ENCODE measurements at places on chromosomes 1 and 21.

GRCh38 chr1:108482708-108483107 is 32.6 kb downstream of the NBPF6 start:
- DNase-seq, result no peak

DNA sequence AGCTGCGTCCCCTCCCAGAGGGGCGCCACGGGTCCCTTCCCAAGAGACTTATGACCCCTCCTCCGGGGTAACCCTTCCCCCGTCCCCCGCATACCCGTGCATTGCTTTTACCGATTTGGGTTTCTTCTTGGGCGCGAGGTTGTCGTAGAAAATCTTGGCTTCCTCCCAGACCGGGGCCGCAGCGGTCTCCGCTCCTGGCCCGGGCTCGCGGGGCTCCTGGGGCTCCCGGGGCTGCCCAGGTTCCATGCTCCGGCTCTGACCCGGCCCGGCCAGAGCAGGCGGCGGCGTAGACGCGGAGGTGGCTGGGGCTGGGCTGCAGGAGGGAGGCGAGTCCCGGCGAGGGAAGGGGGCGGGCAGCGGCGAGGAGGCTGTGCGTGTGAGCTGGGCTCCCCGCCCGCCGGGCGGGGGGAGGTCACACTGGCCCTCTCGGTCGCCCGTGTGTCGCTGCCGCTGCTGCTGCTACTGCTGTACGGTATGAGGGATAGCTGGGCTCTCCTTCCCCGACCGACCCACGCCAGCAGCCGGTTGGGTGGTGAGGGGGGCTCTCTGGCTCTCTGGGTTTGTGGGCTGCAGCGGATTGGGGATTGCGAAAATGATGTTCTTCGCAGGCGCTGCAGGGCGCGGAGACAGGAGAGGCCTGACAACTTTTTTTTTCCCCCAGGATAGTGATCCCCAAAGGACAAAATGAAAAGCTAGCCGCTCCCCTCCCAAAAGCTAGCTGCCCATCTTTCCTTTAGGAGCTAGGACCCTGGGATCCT is at the start of gene NT5C1A:
Gene NT5C1A, minus strand, starts transcription at position 315 of the 758 bp plus-strand sequence. Its CDS starts 69 bp downstream, at position 246.
- DNase-seq, result peak; percentile 75

GRCh38 chr1:228802386-228803220 is 67.3 kb downstream of the RHOU start:
- no peak for DNase-seq

DNA sequence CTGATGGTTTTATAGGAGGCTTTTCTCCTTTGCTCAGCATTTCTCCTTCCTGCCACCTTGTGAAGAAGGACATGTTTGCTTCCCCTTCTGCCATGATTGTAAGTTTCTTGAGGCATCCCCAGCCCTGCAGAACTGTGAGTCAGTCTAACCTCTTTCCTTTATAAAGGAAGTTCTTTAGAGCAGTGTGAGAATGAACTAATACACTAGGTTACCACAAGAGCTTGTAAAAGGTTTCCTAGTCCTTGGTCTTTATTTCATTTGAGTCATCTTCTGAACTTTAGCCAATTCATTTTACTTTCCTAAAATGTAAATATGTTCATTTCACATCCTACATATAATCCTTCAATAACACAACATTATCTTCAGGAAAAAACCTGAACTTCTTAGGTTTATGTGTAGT is 365.3 kb downstream of the HHIPL2 start:
- no peak for DNase-seq

GRCh38 chr1:234942879-234943506 is 185.6 kb downstream of the TOMM20 start:
- DNase-seq, result no peak

DNA sequence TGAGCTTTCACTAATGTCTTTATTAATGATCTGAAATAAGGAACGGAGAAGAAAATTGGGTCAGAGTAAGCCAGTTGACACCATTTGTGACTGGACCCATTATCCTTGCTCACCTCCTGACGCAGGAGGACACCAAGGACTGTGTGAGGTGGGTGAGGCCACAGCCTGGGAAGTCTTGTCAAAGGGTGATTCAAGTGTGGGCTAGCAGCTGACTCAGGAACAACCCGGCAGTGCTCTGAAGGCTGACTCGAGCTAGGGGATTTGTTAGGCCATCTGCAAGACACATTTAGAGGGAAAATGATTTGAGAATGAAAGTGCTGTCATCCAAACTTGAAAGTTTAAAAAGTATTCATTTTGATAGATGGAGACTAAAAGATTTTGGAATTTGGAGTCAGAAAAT is 21.2 kb downstream of the PRRX1 start:
- DNase-seq, result no peak

DNA sequence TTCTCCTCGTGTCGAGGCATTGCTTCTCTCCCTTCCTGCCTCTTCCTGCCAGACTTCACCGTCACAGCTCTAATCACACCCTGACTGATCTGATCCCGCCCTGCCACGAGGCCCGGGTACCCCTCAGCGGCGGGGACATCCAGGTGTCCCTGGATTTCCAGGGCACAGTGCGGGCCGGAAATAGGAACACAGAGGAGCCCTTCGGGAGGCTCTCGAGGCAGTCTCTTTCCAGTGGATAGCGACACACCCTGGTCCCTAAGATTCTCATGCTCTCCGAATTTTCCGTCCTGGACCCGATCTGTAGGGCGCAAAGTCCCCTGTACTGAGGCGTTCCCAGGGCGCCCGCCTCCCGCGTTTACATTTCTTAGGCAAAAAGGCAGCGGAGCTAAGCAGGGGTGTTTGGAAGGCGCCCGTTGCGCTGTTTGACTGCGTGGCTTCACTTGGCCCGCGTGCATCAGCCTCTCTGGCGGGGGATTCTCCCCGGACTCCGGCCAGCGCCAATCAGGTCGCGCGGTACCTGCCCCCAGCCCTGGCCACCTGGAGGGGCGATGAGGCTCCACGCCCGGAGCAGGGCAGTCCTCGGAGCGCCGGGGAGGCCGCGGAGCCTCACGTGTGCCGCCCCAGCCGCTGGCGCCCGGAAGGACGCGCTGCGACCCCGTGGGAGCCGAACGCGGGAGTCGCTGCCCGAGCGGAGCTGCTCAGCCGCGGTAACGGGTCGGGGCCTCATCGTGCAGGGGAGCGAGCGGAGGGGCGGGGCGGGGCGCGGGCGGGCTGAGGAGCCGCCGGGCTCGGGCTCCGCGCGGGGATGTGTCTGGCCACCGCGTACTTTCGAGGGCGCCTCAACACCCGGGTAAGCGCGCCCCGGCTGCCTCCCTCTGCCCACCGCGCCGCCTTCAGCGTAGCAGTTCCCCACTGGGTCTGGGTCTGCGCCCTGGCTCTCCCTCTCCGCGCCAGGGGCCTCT is at the start of gene FAM163A:
Gene FAM163A, plus strand, starts transcription at position 575 of the 962 bp plus-strand sequence. CDS start 69,807 bp downstream, outside the sequence.
- no peak for DNase-seq

DNA sequence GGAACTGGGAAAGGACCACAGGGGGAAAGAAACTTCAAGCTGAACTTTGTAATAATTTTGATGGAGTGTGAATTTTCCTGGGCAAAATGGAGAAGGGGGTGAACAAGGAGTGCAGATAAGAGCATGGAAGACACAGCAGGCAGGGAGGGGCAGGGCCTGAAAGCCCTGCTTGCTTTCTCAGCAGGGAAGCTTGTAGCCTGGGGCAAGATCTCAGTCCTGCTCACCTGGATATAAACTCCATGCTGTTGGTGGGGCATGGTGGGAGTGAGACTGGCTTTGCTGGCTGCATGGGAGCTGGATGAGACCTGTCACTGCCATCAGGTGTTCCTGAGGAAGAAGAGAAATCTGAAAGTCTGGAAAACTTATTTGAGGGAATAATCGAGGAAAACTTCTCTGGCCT is 58.7 kb upstream of the RC3H1 start:
- DNase-seq, result no peak

GRCh38 chr21:41664881-41665765 is 101.7 kb downstream of the RIPK4 start:
- DNase-seq, result no peak

- no peak for DNase-seq
These were observed 450.5 kb downstream of the NUF2 start for GRCh38 chr1:163772246-163772645.

DNA sequence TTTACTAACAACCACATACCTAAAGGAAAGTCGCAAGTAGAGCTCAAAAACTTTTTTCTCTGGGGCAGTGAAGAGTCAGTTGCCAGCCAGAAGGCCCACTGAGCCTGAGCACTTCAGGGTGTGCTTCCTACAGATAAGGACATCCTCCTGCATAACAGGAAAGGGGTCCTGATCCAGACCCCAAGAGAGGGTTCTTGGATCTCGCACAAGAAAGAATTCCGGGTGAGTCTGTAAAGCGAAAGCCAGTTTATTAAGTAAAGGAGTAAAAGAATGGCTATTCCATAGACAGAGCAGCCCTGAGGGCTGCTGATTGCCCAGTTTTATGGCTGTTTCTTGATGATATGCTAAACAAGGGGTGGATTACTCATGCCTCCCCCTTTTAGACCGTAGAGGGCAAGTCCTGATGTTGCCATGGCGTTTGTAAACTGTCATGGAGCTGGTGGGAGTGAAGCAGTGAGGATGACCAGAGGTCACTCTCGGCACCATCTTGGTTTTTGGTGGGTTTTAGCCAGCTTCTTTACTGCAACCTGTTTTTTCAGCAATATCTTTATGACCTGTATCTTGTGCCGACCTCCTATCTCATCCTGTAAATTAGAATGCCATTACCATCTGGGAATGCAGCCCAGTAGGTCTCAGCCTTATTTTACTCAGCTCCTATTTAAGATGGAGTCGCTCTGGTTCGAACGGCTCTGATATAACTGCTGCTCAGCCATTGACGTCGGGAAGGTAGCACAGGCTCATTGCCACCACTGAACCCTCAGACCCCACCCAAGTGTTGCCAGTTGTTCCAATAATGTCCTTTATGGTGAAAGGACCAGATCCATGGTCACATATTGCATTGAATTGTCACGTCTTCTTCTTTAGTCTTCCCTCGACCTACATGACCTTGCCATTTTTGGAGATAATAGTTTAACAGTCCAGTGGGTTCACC is 96.6 kb upstream of the ERRFI1 start:
- no peak for DNase-seq

DNA sequence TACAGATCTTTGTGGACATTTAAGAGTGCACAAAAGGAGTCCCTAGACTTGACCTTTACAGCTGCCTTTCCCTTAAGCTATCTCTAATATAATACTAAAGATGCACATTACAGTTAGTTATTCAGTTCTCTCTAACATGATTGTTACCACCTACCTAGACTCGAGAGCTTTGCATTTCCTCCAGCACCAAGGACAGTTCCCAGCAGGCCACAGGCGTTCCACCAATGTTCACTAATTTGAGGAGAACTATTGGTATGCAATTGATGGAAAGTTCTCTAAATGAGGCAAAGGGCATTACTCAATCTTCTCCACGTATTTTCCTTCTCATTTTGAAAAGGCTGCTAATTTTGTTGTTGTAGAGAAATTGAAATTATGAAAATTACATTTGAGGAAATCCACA is 5.4 kb upstream of the NTNG1 start:
- no peak for DNase-seq

DNA sequence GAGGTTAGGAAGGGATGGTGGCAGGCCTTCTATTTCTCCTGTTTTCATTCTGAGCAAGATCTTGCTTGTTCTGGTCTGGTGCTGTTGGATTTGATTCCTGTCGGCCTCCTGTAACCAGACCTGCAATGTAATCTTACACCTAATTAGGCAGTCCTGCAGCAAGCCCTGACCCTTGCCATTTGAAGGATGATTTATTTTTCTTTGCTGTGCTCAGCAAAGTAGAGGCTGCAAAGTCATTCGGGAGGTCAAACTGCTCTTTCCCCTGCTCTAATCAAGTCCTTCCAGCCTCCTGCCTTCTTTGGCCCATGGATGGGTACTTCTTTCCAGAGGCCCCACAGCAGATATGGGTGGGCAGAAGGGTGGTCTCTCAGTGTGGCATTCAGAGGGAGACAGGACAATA is 417.7 kb upstream of the USP24 start:
- no peak for DNase-seq

DNA sequence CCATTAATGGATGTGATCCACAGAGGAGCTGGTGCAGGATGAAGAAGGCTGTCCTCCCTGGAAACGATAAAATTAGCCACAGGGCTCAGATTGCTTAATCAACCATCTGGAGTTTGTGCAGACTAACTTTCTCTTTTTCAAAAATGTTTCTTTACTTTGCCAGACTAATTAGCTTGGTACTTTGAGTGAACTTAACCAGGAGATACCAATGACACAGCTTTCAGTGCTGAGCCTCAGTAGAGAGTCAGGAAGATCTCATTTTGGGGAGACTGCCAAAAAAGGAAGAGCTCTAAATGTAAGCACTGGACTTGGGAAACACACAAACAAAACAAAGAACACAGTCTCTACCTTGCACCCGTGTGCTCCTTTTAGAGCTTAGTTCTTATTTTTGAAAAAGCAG is 248.1 kb upstream of the DEPDC1 start:
- no peak for DNase-seq

GRCh38 chr1:233295975-233296322 is 424 bp upstream of the PCNX2 start:
- no peak for DNase-seq

- DNase-seq, result no peak
These were observed 77.8 kb downstream of the ALPL start for GRCh38 chr1:21586846-21587601.

- no peak for DNase-seq
These were observed 16.5 kb upstream of the PARP1 start for GRCh38 chr1:226424221-226425003.

- peak; percentile 75 for DNase-seq
These were observed 16.0 kb downstream of the DHRS3 start for GRCh38 chr1:12601700-12602658.

- DNase-seq, result no peak
These were observed 738 bp upstream of the TRIM11 start for GRCh38 chr1:228407106-228408040.

- no peak for DNase-seq
These were observed 64.4 kb upstream of the TLR5 start for GRCh38 chr1:223207293-223208066.

DNA sequence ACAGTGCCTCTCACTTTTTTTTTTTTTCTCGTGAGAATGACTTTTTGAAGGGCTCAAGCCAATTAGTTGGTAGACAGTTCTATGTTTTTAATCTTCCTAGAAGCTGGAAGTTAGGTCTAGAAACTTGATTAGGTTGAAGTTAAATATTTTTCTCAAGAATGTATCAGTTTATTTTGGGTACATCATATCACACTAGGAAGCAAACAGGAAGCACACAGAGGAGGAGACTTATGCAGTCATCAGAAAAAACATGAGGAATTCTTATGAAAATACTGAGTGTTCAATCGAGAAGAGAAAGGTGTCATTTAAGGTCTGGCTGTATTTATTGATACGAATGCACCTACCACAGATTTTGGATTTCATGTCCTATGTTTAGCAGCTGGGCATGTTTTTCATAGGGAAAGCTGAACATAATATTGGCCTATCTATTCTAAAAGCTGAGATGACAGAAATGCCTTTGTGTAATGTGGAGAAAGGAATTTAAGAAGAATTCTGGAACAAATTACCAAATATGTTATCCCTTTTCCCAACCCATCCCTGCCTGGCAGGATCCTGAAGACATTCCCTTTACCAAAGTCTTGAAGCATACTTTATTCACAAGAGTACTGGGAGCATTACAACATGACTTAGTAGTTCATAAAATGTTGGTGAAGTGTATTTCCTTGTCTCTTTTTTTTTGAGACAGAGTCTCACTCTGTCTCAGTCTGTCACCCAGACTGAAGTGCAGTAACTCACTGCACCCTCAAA is 17.5 kb upstream of the ZFP69B start:
- DNase-seq, result no peak

- no peak for DNase-seq
These were observed 26.0 kb upstream of the UAP1 start for GRCh38 chr1:162535501-162535900.
